Retina (tissue), 1 donor: ENCODE measurements at places on chromosomes 7 and 10.
A peak's percentile ranks its signal among the peaks of the same experiment; 100 is the strongest.

DNA sequence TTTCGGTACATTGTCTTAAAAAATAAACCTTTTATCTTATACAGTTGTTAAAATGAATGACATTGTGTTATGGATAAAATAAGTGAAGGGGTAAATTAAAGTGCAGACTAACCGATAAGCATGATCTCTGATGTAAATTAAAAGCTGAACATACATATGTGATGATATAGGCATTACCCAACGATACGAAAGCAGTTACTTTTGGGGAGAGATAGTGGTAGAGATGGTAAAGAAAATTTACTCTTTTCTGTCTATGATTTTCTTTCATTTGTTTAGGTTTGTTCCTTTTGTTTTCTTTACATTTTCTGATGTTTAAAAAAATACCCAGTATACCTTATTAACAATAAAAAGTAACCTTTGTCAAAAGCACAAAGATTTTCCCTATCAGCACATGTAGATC is 6.4 kb downstream of the C1GALT1 start:
- DNase-seq: no peak

DNA sequence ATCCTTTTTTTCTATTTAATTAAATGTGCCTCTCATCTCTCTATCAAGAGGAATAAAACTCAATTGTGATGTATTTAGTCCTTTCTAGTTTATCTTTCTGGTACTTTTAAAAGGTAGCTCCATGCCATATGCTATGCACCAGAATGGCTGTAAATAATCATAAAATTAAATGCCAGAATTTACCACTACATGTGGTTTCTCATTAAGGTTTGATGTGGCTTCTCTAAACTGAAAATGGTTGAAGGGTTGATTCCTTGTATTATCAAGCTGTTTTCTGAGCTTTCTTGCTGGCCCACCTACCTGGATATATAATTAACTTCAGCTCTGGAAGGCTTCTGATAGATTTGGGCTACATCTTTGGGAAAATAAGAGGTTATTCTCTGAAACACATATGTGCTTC is 171.9 kb upstream of the RHOBTB1 start:
- no peak for DNase-seq

DNA sequence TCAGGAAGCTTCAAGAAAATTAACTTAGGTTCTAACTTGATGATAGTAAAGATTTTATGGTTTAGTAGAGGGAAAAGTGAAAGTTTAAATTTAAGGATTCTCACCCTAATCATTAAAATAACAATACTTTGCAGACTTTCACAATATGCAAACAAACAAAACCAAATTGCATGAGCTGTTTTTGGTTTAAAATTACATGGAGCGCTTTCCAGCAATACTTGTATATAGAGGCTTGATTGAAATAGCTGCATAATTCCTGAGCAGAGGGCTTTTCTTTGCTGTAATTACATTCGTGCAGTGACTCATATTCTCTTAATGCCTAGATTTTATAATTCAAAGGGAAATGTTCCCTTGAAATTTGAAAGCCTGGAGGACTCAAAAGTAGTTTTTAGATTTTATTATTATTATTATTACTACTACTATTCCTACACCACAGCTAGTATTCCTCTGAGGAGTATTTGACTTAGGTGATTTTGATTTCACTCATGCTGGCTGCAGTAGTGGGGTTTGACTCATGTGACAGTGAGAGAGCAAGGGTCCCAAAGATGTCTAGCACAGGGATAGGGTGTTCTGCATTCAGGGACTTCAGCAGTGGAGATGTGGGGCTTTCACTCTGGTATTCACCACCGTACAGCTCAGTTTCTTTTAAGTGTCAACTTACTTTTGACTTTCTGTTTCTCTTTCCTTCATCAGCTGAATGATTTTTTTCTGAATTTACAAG is 138.1 kb downstream of the ADAM22 start:
- DNase-seq: no peak

DNA sequence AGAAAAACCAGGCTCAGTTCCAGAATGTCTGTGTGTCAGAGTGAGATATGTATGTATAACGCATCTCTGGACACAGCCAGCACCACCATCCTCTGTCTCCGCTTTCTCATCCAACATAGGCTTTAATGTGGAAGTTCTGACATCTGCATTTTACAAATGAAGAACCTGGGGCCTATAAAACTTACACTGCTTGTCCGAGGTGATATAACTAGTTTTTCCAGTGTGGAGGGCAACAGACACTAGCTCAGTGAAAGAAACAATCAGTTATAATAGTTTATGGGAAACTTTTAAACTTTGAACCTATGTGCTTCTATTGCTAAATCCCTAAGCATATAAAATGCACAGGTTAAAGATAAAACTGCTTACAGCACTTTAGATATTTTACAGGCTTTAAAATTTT is 208.7 kb downstream of the CRPPA start:
- no peak for DNase-seq

GRCh38 chr10:70954381-70955176 is 66.2 kb upstream of the PCBD1 start:
- DNase-seq: peak; percentile 62

DNA sequence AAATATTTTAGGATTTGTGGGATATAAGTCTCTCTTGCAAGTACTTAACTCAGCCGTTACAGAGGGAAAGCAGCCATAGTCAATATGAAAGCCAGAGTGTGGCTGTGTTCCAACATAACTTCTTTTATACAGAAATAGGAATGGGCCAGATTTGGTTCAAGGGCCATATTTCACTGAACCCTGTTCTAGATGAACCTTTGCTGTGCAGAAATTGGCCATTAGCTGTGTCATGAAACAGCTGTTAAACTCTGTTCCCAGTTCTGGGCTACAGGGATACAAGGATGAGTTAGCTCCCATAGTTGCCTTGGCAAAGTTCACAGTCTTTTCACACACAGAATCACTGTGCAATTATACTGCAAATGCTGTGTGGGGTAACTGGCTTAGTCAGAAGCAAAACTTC is 213.9 kb upstream of the LRRN3 start:
- DNase-seq: no peak

- DNase-seq: no peak
Observed at GRCh38 chr7:35987016-35987415, 166.0 kb upstream of the EEPD1 start.

GRCh38 chr7:55965100-55965470 is 700 bp downstream of the NIPSNAP2 start:
- peak; percentile 74 for DNase-seq

- DNase-seq: no peak
Observed at GRCh38 chr7:25828468-25828867, 323.5 kb upstream of the NFE2L3 start.

GRCh38 chr10:128384831-128385230 is 258.6 kb upstream of the MKI67 start:
- peak; percentile 23 for DNase-seq

GRCh38 chr7:78296644-78297371 is 498.2 kb downstream of the PHTF2 start:
- no peak for DNase-seq

GRCh38 chr10:113752553-113752952 is 1.1 kb downstream of the PLEKHS1 start:
- no peak for DNase-seq

DNA sequence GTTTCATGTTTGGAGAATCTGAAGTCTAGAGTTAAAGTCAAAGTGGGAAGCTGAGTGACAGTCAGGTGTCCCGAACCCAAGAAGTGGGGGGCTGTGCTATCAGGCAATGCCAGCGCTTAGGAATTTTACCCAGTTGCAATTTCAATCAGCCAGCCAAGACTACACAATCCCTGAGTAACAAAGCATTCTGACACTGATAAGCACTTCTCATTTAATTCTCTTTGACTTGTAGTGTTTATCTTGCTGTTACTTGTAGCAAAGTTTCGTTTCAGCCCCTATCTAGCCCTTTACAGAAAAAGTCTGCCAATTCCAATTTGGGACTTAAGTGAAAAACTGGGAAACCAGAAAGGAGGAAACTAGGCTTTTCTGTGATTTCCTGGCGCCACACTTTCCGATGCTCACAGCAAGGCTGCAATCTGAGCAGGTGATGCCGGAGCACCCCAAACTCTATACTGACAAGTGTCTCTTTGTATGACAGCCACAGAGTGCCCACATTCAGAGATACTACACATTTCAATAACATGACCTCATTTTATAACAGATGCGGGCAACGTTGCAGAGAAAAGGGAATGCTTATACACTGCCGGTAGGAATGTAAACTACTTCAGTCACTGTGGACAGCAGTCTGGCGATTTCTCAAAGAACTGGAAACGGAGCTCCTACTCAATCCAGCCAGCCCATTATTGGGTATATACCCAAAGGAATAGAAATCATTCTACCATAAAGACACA is 61.0 kb downstream of the ITIH5 start:
- DNase-seq: no peak

DNA sequence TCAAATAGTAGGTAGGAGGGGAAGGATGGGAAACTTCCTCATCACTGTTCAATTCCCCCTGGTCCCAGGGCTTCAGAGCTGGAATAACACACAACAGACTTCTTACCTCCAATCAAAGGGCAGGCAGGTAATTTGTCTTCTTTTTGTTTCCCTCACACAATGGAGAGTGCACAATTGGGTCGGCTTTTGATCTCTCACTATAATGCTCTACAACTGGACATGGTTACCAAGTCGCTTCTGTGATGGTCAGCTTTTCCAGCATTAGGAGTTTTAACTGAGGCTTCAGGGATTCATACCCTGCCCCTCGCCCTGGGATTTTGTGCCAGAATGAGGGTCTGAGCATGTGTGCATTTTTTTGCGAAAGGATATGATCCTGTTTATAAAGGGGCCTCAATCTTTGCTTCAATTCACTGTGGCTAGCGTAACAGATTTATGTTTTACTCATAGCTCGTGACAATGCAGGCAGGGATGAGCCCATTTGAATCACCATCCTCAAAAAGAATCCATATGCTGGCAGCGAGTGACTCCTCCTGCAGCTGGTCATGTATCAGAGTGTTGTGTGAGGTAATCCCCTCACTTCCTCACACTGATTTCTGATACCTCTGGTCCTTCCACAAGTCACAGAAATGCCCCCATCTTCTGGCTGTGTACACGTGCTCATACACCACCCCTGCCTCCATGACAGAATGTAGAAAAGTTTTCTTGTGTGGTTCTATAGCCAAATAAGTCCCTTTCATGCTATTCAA is 189.6 kb downstream of the CTTNBP2 start:
- no peak for DNase-seq

- no peak for DNase-seq
Observed at GRCh38 chr10:5902511-5903274, 12.7 kb downstream of the FBH1 start.

DNA sequence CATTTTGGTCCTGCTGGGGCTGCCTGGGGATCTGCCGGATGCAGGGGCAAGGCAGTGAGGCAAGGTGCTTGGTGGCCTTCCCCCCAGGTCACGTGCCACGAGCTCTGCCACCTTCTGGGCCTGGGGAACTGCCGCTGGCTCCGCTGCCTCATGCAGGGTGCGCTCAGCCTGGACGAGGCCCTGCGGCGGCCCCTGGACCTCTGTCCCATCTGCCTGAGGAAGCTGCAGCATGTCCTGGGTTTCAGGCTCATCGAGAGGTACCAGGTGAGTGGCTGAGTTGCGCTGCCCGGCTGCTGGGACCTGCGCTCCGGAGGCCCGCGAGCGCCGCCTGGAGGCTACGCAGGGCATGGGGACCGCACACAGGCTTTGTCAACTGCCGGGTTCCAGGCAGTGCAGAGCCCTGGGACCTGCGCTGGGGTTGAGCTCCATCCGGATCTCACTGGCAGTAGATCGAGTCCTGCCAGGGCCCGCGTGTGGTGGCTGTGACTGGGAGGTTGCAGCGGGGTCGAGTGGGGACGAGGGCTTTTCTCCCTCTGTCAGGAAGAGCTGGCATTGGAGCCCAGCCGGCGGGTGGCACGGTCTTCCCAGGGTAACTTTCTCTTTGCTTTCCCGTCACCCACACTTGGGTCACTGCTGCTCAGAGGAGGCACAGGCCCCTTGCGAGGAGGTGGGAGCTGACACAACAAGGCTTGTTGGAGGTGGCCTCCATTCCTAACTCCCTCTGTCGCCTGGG is 21.7 kb downstream of the AMZ1 start:
- peak; percentile 84 for DNase-seq

DNA sequence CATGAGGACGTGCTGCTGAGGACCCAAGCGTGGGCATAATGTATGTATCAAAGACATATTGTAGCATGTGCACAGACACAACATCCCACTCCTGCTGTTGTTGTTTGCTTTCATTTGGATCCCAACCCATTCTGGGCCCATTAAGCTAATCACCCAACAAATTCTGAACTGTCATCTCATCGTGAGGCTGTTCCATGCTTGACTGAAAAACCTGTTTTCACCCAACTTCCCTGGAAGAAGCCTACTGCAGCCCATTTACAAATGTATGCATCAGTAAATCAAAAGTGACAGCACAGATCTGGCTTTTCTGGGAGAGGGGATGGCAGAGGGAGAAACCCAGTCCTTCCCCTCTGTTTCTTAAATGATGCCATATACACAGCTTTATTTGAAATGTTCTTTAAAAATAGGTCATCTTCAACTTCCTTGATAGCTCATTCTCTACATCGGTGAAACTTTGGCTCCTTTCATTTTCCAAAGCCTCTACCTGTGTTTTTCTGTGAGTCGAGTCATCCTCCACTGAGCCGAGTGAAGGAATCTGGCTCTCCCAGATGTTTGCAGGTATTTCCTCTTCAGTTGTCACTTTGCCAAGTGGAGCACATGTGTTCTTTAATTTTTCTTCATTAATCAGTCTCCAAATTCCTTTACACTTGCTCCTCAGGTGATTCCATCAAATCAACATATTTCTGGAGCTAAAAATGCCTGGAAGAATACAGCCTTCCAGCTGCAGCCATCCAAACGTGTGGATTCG is 151.8 kb downstream of the CHN2 start:
- no peak for DNase-seq

DNA sequence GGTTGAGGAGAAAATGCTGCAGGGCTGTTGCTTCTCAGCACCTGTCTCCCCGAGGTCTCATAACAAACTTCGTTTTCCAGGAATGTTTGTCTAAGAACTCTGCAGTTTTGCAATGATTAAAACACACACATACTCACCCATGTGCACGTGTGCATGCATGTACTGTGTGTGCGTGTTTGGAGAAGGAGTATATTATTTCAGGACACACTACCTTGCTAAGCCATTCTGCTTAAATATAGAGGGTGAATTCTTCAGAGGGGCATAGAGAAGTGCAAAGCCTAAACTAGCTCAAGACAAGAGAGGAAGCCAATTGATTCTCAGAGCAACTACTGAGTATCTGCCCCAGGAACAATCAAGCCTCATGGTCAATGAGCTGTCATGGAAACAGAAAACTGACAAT is 298.4 kb upstream of the MGMT start:
- DNase-seq: no peak

DNA sequence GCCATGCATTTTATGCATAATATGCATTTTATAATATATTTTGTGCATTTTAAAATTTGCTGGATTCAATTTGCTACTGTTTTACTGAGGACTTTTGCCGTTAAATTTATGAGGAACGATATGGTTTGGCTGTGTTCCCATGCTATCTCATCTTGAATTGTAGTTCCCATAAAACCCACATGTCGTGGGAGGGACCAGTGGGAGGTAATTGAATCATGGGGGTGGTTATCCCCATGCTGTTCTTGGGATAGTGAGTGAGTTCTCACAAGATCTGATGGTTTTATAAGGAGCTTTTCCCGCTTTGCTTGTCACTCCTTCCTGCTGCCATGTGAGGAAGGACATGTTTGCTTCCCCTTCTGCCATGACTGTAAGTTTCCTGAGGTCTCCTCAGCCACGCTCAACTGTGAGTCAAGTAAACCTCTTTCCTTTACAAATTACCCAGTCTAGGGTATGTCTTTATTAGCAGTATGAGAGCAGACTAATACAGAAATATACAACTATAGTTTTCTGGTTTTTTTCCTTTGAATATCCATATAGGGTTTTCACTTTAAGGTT is 201.4 kb upstream of the SH2B2 start:
- no peak for DNase-seq

GRCh38 chr10:6892864-6893263 is 312.8 kb upstream of the PRKCQ start:
- DNase-seq: no peak
